ENCODE measurements at places on chromosomes 5 and 9.

DNA sequence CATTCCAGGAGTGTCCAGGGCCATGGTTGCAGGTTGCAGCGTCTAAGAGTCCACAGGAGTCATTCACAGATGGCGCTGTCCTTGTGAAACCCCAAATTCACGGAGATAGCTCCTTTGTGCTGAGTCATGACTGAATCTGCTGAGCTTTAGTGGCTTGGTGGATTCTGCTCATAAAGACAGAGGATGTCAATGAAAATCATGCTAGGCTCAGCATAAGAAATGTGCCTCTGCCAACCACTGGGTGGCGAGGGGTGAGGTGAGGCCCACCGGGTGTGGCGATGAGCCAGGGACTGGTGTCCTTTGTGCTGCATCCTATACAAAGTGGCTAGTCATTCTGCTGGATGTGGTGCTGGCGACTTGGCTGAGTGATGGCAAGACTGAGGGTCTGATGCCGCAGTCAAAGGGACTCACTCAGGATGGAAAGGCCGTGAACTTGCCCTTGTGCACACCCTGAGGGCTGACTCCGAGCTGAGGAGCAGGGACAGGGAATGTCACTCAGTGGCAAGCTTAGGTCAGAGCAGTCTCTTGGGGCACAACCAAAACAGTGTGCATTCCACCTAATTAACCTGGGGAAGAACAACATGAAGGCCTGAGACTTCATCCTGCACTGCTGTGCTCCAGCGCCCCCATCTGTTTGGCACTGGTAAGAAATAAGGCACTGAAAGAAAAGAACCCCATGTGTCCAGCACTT is 71.5 kb downstream of the DAP start:
- no peak for DNase-seq

- no peak for DNase-seq
Observed at GRCh38 chr5:141992349-141992963, 20.4 kb downstream of the GNPDA1 start.

- no peak for DNase-seq
Observed at GRCh38 chr9:109733690-109734089, 46.3 kb upstream of the PALM2AKAP2 start.

- DNase-seq: no peak
Observed at GRCh38 chr5:172713113-172713808, 57.7 kb downstream of the DUSP1 start.

- DNase-seq: no peak
Observed at GRCh38 chr5:116510517-116510916, 64.1 kb downstream of the SEMA6A start.

- no peak for DNase-seq
Observed at GRCh38 chr9:126499005-126499910, 114.5 kb upstream of the LMX1B start.

GRCh38 chr9:89706086-89706485 is 101.3 kb downstream of the GADD45G start:
- DNase-seq: no peak

DNA sequence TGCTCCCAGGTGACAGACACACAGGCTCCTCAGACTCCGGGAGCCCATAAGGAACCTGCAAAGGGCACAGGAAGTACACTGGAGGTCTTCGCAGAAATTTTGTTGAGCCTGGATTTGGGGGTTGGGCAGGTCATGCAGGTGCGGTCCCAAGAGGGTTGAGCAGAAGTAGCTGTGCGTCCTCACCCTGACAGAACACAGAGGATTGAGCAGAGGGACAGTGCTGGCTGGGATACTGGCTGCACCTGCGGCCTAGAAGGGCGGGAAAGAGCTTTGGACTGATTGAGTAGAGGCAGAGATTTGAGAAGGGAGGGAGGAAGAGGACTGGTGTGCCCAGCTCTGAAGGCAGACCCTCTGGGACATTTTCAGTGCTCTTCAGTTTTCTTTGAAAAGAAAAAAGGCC is 65.4 kb downstream of the PTPDC1 start:
- no peak for DNase-seq

- DNase-seq: no peak
Observed at GRCh38 chr9:94941211-94941875, 214.8 kb downstream of the AOPEP start.

DNA sequence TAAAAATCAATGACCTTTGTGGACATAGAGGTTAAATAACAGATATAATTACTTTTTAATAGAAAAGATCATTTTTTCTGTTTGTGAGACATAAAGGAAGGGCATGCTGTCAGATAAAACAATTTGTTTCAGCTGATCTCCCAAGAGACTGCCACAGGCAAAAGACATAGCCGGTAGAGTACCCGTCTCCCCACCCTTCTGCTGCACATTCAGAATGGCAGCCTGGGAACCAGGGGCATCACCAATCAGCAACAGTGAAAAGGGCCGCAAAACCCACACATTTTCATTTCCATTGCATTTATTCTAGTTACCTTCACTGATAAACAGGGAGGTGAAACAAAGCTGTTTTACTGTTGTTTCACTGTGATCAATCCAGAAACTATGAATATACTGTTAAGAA is 357.7 kb downstream of the ARRDC3 start:
- no peak for DNase-seq

DNA sequence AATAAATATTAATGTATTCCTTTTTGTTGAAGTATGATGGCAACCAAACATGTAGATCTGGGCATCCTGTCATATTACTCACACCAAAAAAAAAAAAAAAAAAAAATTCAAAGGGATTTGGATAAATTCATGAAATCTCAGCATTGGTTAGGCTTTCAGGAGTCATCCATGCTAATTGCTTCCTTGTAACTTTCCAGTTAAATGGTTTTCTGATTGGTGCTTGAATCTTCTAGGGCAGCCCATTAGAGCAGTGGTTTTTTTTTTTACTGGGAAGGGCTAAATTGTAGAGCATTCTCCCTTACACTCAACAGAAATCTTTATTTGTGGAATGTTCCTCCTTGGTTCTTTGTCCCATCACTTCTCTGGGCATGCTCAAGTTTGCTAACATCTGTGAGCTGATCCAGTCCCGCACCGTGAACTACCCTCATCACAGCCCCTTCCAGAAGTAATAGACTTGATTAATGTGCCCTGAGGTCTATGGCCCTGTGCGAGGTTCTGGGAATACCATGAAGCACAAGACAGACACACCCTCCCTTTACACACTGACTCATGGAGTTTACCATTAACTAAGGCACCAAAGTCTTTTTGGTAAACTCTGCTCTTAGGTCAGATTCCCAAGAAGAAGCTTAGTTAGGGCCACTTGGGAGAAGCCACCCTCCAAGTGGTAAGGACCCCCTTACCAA is 56.0 kb downstream of the RGS3 start:
- DNase-seq: no peak

GRCh38 chr9:110125763-110126351 is 82.1 kb downstream of the C9orf152 start:
- DNase-seq: no peak

- no peak for DNase-seq
Observed at GRCh38 chr5:108945094-108945493, 197.4 kb downstream of the FER start.

DNA sequence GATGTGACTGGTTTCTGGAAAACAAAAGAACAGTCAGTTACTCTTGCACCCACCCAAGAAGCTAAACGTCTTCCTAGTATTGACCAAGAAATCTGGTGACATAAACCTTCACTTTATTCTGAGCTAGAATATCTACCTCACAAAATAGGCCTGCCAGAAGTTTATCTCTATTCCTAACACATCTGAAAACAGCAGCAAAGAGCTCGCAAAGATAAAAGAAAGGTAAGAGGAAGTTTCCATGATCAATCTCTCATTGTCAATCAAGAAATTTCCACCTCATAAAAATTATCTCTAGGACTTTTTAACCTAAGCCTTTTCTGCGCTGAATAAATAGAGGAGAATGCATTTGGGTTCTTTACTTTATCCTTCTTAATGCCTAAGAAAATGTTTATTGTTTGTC is 17.3 kb upstream of the ZNF474 start:
- no peak for DNase-seq

DNA sequence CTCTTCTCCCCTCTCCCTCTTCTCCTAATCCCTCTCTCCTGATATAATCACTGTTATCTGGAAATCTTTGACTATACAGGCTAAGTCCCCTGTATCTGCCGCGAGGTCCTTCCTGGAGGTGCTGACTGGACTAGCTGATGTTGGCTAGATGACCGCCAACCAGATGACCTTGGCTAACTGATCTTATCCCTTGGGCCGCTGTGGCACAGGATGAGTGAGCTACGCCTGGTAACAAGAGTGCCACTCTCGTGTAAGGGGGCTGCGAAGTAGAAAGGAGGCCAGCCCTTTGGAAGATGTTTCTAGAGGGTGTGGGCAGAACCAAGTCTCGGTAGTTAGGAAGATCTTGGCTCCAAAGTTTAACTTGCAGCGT is 345 bp upstream of the PRRC1 start:
- DNase-seq: no peak

DNA sequence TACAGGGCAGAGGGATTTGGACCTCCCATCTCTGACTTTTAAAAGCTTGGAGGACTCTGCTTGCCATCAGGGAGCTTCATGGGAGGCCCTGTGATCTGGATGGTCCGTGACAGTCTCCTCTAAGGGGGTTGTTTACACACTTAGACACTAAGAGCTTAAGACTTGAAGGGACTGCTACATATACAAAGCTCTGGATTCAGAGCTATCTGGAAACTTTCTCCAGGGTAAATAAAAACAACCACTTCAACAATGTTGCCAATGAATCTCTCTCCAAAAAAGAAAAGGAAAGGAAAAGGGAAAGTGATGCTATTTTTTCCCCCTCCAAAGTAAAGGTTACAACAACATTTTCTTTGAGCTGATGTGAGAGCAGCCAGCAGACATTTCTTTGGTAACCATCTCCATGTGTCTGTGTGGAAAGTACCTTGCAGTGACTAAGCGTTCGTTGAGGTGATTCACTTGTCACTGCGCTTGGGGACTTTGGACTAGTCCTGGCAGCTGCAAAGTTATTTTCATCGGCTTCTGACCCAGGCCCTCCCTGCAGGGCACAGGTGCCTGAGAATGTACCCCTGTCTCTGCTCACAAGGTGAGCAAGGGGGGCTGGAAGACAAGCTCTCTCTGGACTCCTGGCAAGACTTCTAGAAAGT is 262.1 kb upstream of the KLF4 start:
- DNase-seq: no peak

DNA sequence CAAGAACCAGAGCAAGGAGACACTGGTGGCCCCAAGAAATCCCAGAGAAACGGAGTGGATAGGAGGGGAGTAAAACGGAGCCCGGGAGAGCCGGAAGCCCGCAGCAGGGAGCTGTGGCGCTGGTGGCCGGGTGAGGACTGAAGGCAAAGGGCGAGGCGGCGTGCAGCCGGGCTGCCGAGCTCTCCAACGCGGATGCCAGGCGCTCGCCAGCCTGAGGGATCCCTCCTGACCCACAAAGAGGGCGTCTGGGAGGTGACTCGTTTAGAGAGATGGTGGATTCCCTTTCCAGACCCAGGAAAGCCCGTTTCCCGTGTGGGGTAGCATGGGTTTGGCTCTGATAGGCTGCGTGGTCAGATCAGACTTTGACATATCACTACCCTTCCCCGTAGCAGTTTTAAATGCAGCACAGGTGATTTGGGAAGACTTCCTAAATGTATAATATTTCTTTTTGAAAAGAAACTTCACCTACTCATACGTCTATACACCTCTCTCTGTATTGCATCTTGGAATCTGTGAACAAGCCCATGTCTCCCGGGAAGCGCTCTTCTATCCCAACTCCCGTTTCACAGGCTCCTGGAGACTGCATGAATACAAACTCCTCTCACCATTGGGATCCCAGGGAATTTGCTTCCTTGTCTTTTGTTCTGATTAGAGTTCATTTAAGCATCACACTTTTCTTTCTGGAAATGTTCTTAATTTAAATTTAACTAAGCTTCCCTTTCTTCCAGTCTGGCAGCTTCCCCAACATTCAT is 158.1 kb downstream of the C9orf152 start:
- DNase-seq: no peak

- DNase-seq: no peak
Observed at GRCh38 chr5:54518146-54518817, 723 bp downstream of the SNX18 start.

DNA sequence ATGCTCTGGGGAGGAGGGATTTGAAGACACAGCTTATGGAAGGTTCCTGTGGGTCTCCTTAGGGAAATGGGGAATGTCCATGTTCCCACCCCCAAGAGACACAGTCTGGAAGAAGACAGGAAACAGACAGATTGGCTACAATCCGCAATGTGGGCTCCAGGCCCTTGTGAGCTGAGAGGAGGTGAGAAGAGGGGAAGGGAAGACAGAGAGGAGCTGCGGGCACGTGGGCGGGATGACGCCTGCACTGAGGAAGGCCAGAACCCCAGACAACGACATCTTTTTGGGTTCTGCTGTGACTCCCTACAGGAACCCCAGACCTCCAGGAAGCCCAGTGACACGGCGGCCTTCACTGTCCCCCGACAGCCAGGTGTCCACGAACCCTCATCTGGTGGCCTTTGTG is 29.9 kb upstream of the NKD2 start:
- DNase-seq: no peak

DNA sequence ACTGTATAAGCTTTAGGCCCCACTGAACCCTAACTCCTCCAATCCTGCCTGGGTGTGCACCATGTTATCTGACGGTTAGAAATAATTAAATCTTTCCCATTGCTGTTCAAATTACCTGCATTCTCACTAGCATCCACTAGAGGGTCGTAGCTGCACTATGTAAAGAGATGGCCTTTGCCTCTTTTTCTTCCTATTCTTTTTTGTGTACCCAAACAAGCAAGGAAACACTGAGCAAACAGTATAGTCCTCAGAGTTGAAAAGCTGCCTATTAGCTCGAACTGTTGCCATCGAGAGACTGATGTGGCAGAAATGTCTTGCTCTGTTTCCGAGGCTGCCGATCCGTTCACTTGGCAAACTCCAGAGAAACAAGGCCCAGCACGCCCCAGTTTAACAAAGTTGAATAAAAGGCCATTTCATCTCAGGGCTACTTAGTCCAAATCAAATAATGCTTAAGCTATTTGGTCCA is 163.8 kb upstream of the TRPM3 start:
- DNase-seq: peak; percentile 5

DNA sequence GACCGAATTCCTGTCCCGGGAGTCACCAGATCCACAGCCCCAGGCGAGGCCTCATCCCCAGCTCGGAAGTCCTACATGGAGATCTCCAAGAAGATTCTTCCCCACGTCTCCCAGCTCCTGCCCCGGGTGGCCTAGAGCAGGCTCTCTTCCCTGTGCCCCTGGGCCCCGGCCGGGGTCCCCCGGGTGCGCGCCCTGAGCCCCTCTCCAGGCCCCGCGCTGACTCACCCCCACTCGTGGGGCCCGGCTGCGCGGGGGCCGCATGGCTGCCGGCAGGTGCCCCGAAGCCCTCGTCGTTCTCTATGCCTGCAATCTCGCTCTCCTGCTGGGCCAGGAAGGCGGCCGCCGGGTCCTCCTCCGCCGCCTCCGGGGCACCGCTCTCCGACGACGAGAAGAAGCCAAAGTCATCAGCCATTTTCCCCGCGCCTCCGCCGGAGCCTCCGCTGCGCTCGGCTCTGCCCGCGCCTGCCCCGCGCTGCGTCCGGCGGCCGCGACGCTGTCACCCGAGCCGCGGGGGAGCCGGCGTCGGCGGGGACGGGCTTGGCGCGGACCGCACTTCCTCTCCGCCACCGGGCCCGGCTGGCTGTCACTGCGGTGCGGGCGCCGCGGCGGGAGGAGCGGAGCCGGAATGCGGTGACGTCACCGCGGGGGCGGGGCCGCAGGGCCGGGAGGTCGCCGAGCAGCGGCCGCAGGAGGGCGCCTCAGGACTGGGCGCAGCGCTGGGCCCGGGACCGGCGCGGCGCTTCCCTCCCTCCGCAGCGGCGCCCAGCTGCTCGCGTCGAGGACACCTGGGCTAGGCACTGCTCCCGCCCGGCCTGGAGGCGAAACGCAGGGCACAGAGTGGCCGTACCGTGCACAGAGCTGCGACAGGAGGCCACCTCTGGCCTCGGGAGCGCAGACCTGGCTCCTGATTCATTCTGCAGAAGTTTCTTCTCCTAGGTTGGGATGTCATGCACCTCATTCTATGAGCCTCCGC is at the start of gene CLTB:
CLTB (minus strand) TSS at position 588 of the 973 bp plus-strand sequence; CDS start at position 412, 176 bp downstream.
- DNase-seq: peak; percentile 89

Data from GM18507 (cell line).